Sciatic nerve (tissue), 2 donors: ENCODE measurements at places on chromosomes 12 and 14. TPM values are rescaled to one million over a fixed set of nuclear protein-coding genes. Genes with fewer than 3 reads are reported as not detected.

DNA sequence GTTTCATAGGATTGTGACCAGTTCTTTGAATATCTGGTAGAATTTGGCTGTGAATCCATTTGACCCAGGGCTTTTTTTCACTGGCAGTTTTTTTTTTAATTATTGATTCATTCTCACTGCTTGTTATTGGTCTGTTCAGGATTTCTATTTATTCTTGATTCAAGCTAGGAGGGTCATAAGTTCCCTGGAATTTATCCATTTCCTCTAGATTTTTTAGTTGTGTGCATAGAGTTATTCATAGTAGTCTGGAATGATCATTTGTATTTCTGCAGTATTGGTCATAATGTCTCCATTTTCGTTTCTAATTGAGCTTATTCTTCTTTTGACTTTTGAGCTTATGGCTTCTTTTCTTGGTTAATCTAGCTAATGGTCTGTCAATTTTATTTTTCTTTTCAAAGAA is 291.6 kb downstream of the AKAP6 start:
- DNase-seq = no peak

GRCh38 chr12:102879-103168 is 36.3 kb downstream of the IQSEC3 start:
- no peak for DNase-seq

GRCh38 chr14:96267336-96267735 is 11.3 kb downstream of the BDKRB1 start:
- no peak for DNase-seq

DNA sequence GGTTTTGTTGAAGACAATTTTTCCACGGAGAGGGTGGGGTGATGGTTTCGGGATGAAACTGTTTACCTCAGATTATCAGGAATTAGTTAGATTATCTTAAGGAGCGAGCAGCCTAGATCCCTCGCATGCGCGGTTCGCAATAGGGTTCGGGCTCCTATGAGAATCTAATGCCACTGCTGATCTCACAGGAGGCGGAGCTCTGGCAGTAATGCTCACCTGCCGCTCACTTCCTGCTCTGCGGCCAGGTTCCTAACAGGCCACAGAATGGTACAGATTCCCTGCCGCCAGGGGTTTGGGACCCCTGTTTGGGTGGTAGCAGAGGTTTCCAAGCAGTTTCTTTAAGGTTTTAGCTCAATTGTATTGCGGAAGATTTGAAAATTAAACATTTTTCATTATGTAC is 439.8 kb upstream of the OR4E1 start:
- DNase-seq = no peak

Gene KERA
- total RNA-seq = 0.18 TPM
